ENCODE measurements at places on chromosomes 2 and 18.
A peak's percentile ranks its signal among the peaks of the same experiment; 100 is the strongest.

DNA sequence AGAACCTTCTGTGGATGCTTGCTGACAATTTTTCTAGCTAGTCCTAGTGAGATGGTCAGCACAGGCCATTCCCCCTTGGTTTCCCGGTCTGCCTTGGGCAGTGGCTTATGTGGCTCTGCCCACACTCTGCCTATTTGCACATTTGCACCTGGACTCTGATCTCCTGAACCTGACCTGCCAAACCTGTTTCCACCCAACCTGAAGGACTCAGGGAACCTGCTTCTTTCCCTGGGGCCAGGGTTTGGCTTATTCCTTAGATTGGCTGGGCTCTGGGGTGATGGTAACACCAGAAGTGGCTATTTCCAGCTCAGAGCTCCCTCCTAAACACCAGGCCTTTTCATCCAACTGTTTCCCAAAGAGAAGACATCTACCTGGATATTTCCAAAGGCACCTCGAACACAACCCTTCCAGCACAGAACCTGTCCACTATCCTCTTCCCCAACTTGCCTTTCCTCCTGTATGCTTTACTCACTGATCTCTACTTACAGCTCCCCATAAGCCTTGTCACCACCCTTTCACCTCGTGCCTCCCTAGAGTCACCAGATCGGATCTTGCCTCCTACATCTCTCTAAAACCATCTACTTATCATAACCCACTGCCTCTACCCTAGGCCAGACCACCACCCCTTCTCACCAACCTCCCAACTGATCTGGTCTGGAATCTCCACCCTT, 5.8 kb upstream of the MTA3 start:
- DNase-seq = no peak

GRCh38 chr18:49880661-49881060, 67.3 kb upstream of the ACAA2 start:
- no peak for DNase-seq

GRCh38 chr18:21064347-21064746, 47.3 kb downstream of the ROCK1 start:
- no peak for DNase-seq

DNA sequence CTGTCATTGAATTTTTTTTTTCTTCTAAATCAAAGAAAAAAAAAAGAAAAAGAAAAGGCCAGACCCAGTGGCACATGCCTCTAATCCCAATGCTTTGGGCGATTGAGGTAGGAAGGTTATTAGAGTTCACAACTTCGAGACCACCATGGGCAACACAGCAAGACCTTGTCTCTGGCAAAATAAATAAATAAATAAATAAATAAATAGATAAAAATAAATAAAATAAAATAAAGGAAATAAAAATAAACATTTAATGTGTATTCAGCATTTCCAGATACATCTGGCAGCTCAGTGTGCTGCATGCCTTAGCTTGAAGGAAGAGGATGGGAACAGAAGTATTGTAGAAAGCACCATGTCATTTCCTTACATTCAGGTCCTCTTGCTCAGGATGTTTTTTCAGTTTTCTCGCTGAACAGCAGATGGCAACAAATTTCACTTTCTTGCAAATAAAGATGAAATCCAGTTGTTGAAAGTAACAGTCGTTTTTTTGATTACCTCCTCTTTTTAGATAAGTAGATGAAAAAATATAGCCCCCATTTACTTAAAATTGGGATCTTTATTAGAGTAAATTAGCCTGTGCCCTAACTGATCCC, 25.7 kb upstream of the FAM178B start:
- DNase-seq = peak; percentile 22

GRCh38 chr2:190180313-190181122, 118.0 kb upstream of the MSTN start:
- peak; percentile 75 for DNase-seq

DNA sequence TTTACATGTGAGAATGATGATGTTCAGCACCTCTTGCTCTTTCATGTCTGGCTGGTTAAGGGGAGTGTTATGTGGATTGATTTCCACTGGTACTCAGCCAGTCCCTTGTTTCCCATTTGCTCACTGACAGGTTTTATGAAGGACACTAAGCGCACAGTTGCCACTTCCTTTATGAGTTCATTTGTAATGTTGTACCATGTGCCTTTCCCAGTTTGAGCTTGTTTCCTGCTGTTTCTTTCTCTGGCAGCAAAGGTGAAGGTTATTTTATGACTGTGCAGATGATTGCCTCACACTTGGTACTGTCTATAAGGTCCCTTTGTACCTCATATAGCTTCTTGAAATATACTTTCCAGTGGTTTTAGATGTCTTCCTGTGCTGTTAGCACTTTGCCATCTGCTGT, 1700.5 kb upstream of the TMEFF2 start:
- DNase-seq = no peak

DNA sequence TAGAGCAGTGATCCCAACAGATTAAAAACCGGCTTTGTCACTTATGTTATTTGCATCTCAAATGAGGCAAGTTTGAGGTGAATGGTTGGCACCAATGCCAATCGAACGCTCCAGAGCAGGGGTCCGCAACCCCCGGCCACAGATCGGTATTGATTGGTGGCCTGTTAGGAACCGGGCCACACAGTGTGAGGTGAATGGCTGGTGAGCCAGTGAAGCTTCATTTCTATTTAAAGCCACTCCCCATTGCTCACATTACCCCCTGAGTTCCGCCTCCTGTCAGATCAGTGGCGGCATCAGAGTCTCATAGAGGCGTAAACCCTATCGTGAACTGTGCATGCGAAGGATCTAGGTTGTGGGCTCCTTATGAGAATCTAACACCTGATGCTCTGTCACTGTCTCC, 132.0 kb downstream of the TMEM182 start:
- no peak for DNase-seq

DNA sequence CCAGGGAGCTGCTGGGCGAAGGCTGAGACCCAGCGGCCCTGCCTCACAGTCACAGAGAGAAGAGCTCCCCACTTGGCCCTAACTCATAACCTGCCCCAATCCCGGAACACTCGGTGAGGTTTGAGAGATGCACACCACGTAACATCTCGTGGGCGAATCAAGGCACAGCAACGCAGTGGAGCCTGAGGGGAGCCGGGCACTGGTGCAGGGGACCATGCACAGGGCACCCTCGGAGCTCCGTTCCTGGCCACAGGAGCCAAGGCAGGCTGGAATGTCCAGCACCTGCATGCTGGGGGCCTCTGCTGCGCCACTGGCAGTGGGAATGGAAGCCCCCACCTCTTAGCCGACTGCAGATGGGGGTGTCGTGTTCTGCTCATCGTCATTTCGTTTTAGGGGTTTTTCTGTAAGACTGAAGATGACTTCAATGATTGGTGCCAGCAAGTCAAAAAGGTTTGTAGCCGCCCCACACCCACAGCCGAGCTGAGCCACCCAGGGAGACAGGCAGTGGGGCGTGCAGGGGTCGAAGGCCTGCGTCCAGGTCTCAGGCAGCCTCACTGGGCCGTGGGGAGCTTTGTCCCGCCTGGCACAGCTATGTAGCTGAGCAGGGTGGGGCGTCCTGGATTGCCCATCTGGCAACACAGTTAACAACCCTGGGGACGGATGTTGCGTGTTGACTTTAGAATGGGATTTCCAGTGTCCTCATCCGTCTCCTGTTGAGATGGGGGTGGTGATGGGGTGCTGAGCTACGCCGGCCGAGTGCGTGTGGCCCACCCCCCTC, 16.1 kb downstream of the DTYMK start:
- no peak for DNase-seq

GRCh38 chr18:25077944-25078723, 273.8 kb downstream of the ZNF521 start:
- DNase-seq = no peak

- no peak for DNase-seq
Measured at GRCh38 chr2:78910376-78910775, 115.1 kb upstream of the REG3G start.

All from hematopoietic multipotent progenitor cell treated with erythropoietin and hydrocortisone succinate and interleukin-3 and kit ligand, for 15 days (in vitro differentiated cells).